CD8-positive, alpha-beta memory T cell (primary cell): ENCODE measurements at places on chromosomes 4 and X. TPM values are rescaled to one million over a fixed set of nuclear protein-coding genes. Genes with fewer than 3 reads are reported as not detected.

Gene HPF1
- 31.5 TPM for total RNA-seq

Gene SPATA18
- 0.35 TPM for total RNA-seq

GRCh38 chrX:40152741-40153344 is 55.1 kb upstream of the BCOR start:
- no peaks in the 10 kb centered on the region for H3K4me1 ChIP-seq
- peak overlapping the region; percentile 53 for H3K4me3 ChIP-seq
- DNase-seq, result no peak
- H3K27ac ChIP-seq, result peak overlapping the region; percentile 59
- H3K27me3 ChIP-seq, result no peaks in the 10 kb centered on the region
- no peaks in the 10 kb centered on the region for H3K36me3 ChIP-seq

DNA sequence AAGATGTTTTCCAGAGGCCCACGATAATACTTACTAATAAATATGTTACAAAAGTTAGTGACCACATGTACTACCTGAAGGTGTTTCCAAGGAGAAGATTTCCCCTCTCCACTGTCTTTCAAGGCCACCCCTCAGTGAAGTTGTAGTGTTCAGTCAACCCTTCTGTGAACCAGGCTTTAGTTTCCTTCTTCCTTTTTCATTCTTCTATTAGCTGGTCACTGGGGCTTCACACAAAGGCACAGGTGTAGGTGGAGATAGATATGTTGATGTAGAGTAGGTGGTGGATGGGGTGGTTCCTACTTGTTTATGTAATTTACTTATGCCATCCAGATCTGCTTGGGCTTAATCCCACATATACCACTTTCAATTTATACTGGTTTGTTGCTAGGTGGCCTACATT is 43.3 kb upstream of the ADAM29 start:
- H3K36me3 ChIP-seq, result no peaks in the 10 kb centered on the region
- H3K4me3 ChIP-seq, result no peak overlapping the region
- no peak for DNase-seq
- no peak overlapping the region for H3K27ac ChIP-seq
- no peaks in the 10 kb centered on the region for H3K27me3 ChIP-seq

DNA sequence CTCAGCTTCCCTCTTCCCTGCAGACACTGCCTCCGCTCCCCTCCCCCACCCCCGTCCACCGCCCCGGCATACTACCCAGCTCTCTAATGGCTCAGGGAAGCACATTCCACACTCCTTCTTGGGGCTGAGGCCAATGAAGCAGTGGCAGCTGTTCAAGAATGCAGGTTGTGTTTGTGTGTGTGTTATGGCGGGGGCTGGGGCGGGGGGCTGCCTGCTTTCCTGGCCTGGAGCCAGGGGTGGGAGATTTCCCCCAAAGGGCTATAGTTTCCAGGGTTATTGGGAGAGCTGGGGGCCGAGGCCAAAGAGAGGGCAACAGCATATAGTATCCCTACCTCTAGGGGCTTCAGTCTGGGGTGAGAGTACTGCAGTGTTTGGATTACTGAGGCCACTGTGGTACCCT is 149.4 kb downstream of the EFNB1 start:
- H3K27ac ChIP-seq, result no peak overlapping the region
- H3K4me1 ChIP-seq, result no peaks in the 10 kb centered on the region
- no peaks in the 10 kb centered on the region for H3K36me3 ChIP-seq

DNA sequence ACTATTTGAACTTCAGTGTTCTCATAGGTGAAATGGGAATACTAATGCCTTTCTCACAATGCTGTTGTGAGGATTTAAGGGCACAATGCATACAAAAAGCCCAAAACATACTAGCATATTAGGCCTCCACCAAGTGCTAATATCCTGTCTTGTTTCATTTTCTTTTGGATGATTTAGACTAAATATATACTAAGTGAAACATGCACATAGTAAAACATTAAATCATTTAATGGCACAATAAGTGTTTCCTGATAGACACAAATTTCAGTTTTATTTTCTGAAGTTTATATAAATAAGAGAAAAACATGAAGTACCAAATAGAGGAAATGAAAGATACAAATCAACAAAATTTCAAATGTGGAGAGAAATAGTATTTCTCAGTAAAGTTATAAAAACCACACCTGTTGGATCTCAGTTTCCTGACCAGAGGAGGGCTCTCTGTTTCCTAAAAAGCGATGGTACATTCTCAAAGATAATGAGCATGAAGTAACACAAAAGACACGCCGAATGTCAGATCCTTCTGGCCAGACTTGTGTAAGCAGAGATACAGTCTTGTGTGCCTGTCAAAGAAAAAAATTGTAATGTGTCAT is 25.1 kb downstream of the DDX60 start:
- H3K4me1 ChIP-seq, result no peaks in the 10 kb centered on the region
- no peaks in the 10 kb centered on the region for H3K27me3 ChIP-seq
- H3K36me3 ChIP-seq, result peaks cover 10% of the 10 kb centered on the region
- H3K4me3 ChIP-seq, result no peak overlapping the region
- DNase-seq, result no peak

GRCh38 chr4:107740381-107740780 is 20.3 kb upstream of the PAPSS1 start:
- H3K36me3 ChIP-seq, result no peaks in the 10 kb centered on the region
- no peak for DNase-seq
- no peak overlapping the region for H3K4me3 ChIP-seq
- H3K27me3 ChIP-seq, result no peaks in the 10 kb centered on the region
- no peak overlapping the region for H3K27ac ChIP-seq

GRCh38 chr4:169315530-169316343 is 45.0 kb upstream of the SH3RF1 start:
- H3K27ac ChIP-seq, result no peak overlapping the region
- no peak overlapping the region for H3K4me3 ChIP-seq
- no peaks in the 10 kb centered on the region for H3K4me1 ChIP-seq
- H3K36me3 ChIP-seq, result no peaks in the 10 kb centered on the region
- no peak for DNase-seq
- H3K27me3 ChIP-seq, result no peaks in the 10 kb centered on the region

DNA sequence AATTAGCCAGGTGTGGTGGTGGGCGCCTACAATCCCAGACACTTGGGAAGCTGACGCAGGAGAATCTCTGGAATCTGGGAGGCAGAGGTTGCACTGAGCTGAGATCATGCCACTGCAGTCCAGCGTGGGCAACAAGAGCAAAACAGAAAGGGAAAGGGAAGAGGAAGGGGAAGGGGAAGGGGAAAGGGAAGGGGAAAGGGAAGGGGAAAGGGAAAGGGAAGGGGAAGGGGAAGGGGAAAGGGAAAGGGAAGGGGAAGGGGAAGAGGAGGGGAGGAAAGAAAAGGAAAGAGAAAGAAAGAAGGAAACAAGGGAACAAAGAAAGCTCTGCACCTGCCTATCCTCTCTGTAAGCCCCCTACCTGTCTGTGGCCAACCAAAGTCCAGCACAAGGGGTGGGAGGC is 35.2 kb downstream of the FAM53A start:
- H3K27me3 ChIP-seq, result no peaks in the 10 kb centered on the region
- H3K4me3 ChIP-seq, result no peak overlapping the region
- H3K27ac ChIP-seq, result no peak overlapping the region
- no peaks in the 10 kb centered on the region for H3K4me1 ChIP-seq
